Nephron progenitor cell (in vitro differentiated cells): ENCODE measurements at places on chromosomes 2 and 18.

- no peak overlapping the region for H3K4me3 ChIP-seq
- H3K27me3 ChIP-seq = no peaks in the 10 kb centered on the region
Measured at GRCh38 chr2:83196225-83196624, 1262.9 kb downstream of the SUCLG1 start.

DNA sequence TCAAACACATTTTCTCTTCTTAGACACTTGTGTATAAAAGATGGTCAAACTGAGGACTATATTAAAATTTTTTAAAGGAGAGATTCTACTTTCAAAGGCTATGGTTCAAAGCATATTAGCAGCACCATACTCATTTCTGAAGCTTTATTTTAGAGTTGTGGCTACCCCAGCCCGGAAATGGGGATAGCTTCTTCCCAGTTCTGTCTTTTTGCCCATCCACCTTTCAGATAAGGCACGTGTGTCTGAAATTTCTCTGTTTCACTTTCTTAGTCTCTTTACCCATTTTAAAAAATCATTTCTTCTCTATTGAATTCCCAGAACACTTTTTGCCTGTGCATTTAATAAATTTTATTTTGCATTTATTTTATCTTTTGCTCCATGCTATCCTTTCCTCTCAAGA lies 431.5 kb downstream of the RNF144A start:
- no peak for DNase-seq
- H3K36me3 ChIP-seq = no peaks in the 10 kb centered on the region
- no peak overlapping the region for H3K27ac ChIP-seq
- peaks cover 3% of the 10 kb centered on the region for H3K27me3 ChIP-seq
- no peak overlapping the region for H3K4me3 ChIP-seq

DNA sequence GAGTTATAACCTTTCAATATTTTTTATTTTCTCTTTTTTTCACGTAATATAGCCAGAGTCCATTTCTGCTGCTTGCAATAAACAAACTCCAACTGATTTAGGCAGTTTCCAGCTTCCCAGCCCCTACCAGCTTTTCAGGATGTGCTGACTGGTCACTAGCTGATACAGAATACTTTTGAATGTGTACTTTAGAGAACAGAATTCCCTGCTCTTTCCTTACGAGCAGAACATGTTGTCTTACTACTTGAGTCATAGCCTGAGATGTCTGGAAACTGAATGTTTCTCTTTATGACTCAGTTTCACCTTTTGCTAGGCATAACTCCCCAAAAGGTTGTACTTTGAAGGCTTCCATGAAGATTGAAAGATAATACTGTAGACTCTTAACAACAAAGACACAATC lies 44.5 kb upstream of the KCNE4 start:
- H3K27me3 ChIP-seq = no peaks in the 10 kb centered on the region
- no peak overlapping the region for H3K4me3 ChIP-seq
- H3K36me3 ChIP-seq = no peaks in the 10 kb centered on the region
- peaks cover 4% of the 10 kb centered on the region for H3K4me1 ChIP-seq

DNA sequence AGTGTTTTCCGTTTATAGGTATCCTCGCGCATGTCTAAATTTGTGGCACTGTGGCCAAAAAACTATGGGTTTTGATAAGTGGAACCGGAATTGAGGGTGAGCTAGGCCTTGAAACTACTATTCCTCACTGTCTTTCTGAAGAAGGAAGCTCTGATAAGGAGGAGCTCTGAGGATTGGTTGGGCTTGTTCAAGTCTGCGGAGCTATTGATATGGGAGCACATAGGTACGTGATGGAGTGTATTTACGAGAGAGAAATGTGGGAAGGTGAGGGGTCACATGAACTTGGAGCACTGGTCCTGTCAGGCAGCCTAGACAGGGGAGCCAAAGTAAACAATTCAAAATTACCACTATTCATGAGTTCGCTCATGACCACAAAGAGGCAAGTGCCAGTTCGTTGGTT lies 131.4 kb downstream of the BABAM2 start:
- no peak overlapping the region for H3K4me3 ChIP-seq
- DNase-seq = no peak
- peak overlapping the region; percentile 16 for H3K27ac ChIP-seq
- peaks cover 17% of the 10 kb centered on the region for H3K36me3 ChIP-seq
- H3K4me1 ChIP-seq = peaks cover 14% of the 10 kb centered on the region

GRCh38 chr2:143575340-143575739 lies 446.1 kb downstream of the ARHGAP15 start:
- H3K27me3 ChIP-seq = peaks cover 4% of the 10 kb centered on the region
- H3K36me3 ChIP-seq = no peaks in the 10 kb centered on the region
- H3K4me1 ChIP-seq = no peaks in the 10 kb centered on the region

DNA sequence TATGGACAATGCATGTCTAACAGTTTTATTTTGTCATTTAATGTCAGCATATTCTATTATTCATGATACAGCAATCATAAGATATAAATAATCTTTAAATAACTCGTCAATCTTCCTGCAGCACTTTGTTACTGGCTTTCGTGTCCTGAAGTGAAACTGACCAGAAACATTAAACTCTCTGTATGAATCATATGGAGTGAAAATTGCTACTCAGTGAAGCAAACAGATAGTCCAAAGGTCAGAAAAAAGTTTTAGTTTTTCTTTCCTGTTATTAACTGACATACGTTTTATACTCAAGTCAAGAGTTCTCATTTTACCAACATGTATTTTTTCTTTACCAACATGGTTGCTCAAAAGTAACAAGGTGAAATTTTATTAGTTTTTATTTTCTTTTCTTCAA lies 106.8 kb upstream of the GALNT5 start:
- H3K4me3 ChIP-seq = no peak overlapping the region
- DNase-seq = no peak
- H3K27me3 ChIP-seq = peaks cover 5% of the 10 kb centered on the region
- no peak overlapping the region for H3K27ac ChIP-seq

GRCh38 chr2:10448576-10449485 lies 704 bp upstream of the ODC1 start:
- H3K27me3 ChIP-seq = no peaks in the 10 kb centered on the region
- peaks cover 53% of the 10 kb centered on the region for H3K4me1 ChIP-seq
- H3K27ac ChIP-seq = peak overlapping the region; percentile 61
- H3K36me3 ChIP-seq = peaks cover 11% of the 10 kb centered on the region
- H3K4me3 ChIP-seq = peak overlapping the region; percentile 81
- peak; percentile 93 for DNase-seq
